ENCODE measurements at places on chromosomes 7 and 10.

- DNase-seq = no peak
These were observed 32.4 kb downstream of the NSUN6 start for GRCh38 chr10:18619016-18619415.

DNA sequence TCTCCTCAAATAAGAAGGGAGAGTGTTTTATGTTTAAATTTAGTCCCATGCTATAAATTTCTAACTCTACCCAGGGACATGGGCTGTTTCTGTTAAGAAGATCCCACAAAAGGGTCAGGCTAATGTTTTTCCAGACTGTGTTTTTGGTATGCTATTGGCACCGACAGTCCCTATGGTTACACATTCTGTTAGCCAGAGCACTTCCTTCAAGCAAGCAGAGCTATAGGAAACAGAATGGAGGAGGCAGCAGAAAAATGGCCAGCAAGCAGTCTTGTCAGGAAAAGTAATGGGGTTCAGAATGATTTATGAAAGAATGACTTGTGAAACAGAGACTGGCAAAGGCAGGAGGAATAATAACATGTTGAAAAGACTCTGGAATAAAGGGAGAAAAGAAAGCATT is 44.8 kb upstream of the PHYHIPL start:
- no peak for DNase-seq

DNA sequence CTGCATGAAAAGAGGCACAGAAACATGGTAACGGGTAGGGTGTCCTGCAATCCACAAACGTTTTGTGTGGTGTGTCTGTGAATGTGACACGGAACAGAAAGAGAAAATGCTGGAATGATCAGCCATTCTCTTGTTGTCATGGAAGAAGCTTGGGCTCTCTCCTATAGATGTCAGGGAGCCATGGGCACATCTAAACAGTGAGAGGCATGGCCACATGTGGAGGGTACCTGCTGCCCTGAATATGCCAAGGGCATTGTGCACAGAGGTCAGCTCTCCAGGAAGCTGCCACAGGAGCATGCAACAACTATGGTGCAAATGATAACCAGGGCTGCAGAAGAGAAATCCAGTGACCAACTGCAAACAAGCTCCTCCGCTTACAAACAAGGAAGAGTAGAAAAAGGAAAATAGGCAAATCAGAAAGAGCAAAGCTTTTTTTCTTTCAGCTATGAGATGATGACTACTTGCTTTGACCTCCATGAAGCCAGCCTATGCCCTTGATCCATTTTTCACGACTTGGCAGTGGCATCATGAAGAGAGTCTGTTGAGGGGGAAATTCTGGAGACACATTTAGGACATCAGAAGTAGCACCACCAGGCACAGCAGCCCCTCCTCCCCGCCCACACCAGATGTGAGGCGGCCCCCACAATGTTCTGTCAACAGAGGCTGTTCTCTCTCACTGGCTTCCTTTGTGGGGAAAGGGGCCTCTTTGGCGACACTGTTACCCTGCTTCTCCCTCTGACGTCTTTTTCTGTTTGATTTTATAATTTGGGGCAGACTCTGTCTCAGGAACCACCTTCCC is 4.8 kb upstream of the PDE1C start:
- DNase-seq = no peak

DNA sequence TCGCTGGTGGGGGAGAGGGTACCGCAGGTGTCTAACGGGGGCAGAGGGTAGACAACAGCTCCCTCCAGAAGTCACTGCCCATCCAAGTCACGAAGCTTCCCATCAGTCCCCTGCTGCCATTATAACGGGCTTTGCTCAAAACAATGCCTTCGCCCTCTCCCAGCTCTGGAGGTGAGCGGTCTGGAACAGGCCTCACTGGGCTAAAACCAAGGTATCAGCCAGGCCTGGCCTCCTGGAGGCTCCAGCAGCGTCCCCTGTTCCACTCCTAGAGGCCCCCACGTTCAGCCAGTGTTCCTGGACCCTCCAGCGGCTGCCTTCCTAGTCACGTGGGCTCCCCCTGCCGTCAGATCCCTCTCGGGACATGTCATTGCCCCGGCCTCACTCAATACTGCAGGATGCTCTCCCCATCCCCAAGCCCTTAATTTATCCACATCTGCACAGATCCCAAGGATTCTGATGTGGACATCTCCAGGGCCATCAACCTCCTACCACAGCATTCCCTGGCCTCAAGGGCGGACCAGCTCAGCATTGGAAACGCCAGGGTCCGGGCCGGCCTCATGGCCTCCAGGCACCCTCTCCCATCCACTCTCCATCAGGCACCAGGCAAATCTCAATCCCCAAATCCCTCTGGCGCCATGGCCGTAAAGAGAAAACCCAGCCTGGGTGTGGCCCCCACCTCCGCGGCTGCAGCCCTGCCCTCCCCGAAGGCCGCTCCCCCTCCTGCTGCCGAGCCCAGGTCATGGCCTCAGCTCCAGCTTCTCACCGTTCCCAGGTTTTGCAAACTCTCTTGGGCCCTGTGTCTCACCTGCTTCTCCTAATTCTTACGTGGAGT is 104.1 kb upstream of the FAM20C start:
- DNase-seq = no peak

DNA sequence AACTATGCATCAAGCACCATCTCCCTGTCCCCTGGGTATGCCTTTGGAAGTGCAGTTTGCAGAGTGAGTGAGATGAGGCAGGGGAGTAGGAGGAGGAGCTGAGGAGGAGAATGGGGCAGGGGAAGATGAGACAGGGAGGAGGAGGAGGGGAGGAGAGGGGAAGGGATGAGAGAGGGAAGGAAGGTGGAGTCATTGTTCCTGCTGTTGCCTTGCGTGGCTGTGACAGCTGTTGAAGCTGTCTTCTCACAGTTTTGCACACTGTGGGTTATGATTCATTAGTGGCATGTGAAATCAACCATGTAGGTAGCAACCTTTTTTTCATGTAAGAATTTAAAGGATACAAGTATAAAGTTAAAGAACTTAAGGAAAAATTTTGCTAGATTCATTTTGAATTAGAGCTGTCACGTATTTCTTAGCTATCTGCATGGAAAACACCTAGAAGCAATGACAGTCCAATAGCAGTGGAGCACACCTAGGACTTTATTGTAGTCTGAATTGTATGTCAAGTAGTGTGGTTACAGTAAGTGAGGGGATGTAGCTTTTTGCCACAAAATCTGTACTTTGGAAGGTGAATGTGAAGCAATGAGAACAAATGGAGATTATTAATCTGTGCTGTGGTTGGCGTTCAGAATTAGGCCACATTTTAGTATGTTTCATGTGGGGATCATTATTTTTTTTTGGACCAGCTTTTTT is 21.7 kb downstream of the CCM2 start:
- no peak for DNase-seq

DNA sequence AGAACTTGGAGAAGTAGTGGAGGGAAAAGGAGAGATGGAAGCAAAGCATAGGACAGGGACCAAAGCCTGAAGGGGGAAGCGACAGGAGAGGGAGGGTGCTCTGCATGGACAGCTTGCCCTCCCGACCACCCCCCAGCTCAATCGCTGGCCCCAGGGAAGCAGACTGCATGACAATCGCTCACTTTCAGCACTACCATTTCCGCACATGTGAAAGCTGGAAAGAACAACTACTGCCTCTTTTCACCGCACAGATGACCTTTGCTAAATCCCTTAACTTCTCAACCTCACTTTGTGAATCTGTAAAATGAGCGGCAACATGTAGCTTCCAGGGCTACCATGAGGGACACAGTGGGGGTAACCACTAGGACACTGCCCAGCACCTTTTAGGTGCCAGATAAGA is 17.1 kb downstream of the VOPP1 start:
- DNase-seq = no peak

GRCh38 chr10:105834261-105835059 is 1193.4 kb downstream of the SORCS3 start:
- no peak for DNase-seq

- no peak for DNase-seq
These were observed 220.9 kb upstream of the MKLN1 start for GRCh38 chr7:131106681-131107336.

GRCh38 chr7:2580636-2581035 is 21.9 kb downstream of the IQCE start:
- no peak for DNase-seq

DNA sequence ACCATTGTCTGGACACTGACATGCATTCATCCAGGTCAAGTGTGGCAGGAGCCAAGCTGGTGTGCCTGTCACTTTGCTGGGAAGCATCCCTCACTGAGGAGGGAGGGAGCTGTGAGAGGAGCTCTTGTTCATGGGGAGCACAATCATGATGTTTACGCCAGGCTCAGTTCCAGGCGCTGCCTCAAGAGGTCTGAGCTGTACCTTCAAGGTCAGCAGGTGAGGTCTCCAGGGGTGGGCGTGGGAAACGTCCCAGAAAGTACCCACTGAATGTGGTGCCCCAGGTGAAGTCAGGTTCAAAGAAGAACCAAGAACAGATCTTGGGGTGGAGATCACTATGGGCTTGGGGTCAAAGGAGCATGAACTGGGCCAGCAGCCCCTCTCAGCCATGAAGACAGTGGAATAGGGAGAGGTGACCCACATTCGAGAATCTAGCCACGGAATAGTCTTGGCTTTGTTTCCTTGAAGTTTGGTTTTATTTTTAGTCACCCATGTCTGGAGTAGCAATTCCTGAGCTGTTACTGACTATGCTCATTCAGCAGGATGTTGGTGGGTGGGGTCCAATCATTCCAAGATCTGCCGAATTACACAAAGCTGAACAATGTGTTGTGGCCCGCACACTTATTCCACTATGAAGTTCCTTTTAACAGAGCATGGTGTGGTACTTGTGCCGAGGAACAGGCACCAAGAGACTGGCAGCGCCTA is 29.3 kb downstream of the NPS start:
- DNase-seq = no peak

- DNase-seq = no peak
These were observed 42.8 kb downstream of the GRB10 start for GRCh38 chr7:50739744-50740435.

DNA sequence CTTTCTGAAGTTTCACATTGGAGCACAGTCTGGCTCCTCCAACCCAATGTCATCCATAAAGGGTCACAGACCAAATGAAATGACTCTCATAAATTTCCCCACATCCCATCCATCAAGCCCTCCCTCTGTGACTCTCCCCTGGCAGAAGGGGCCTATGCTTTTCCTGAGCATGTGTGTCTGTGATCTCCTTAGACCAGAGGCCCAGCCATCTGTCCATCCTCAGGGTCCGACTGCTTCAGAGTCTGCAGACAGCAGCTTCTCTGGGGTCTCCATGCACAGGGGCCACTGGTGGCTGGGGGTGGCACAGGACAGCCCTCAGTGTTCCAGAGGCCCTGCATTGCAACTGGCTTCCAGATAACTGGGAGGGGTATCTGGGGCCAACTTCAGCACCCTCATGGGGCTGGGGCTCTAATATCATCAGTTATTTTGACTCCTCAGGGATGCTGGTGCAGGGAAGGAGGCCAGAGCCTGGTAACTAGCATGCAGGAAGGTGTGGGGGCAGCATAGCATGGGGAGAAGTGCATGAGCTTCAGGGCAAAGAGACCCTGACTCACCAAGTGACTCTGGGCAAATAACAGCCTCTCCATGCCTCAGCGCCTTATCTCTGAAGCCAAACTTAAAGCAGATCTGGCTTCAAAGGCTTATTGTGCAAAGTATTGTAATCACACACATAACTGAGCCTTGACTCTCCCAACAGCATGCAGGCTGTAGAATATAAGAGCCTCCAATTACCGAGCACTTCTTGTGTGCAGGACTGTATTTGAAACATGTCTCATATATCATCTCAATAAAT is 266.9 kb downstream of the GRID1 start:
- DNase-seq = no peak

GRCh38 chr7:13179011-13179582 is 491.7 kb downstream of the ARL4A start:
- DNase-seq = no peak

- DNase-seq = no peak
These were observed 3.1 kb downstream of the RGS10 start for GRCh38 chr10:119539359-119539825.

GRCh38 chr10:111127081-111127848 is 50.4 kb downstream of the ADRA2A start:
- no peak for DNase-seq

- peak; percentile 75 for DNase-seq
These were observed at the start of gene MKRN1 for GRCh38 chr7:140479062-140479738. TSS of gene MKRN1 (minus strand) at chr7:140479505. CDS start at chr7:140479344, 161 bp downstream.

- DNase-seq = no peak
These were observed 171.0 kb downstream of the ARL5B start for GRCh38 chr10:18830277-18830676.

DNA sequence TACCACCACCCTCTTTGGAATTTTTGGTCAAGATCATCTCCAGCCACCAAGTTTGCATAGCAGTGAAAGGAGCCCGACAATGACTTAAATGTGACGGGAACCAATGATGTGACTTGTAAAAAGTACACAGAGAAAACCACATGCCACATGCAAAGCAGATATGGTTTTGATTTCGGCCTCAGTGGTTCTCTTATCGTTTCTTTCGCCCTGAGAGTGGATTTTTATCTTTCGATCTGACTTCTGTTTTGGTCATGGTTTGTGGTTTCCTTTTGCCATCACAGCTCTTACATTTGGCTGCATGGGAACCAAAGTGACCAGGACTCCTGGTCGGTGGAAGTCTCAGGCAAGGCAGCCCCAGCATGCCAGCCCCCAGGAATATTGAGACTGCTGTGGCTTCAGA is 31.5 kb downstream of the TCF7L2 start:
- no peak for DNase-seq

- DNase-seq = no peak
These were observed 71.3 kb downstream of the ANLN start for GRCh38 chr7:36460811-36461429.

DNA sequence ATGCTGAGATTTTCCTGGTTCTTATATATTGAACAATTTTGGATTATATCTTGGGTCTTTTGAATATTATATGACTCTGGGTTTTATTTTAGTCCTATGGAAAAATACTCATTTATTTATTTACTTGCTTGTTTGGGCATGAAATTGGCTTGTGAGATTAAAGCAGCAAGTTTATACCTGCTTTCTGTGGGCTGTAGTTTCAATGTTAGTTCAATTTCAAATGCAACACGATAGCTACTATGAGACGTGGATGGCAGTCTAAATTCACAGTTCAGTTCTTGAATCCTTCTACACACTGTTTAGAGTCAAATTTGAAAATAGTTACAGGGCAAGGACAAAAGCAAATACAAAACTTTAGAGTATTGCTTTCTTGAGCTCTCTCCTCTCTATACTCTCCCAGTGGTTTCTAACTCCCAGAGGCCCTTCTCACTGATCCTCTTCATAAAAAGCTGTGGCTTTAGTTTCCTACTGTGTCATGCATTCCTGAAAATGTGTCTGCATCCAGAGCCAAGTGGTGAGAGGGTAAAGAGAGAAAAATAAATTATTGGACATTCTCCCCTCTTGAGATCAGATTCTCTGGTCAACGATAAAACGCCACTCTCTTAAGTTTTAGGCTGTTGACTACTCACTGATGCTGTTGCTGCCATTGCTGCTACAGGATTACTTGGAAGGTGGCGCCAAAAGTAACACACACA is 34.4 kb downstream of the POLR1F start:
- no peak for DNase-seq

GRCh38 chr7:48454750-48455192 is 283.5 kb downstream of the ABCA13 start:
- no peak for DNase-seq

DNA sequence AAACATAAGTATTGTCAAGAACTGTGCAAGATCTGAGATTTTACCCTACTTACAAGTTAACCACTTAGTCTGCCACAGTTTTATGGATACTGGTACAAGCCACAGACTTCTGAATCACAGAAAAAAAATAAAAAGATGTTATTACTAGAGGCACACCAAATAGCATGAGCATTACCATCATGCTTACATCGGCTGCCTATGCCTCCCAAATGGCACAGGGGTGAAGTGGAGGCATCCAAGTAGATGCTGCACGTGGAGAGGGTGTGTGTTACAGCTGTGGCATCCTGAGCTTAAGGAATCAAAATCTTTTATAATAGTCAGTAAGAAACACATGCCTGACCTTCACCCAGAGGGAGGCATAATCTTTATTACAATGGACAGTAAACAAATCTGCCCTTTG is 207.8 kb downstream of the TFEC start:
- no peak for DNase-seq
